ENCODE measurements at places on chromosomes 5 and 9. TPM values are rescaled to one million over a fixed set of nuclear protein-coding genes. Genes with fewer than 3 reads are reported as not detected.

DNA sequence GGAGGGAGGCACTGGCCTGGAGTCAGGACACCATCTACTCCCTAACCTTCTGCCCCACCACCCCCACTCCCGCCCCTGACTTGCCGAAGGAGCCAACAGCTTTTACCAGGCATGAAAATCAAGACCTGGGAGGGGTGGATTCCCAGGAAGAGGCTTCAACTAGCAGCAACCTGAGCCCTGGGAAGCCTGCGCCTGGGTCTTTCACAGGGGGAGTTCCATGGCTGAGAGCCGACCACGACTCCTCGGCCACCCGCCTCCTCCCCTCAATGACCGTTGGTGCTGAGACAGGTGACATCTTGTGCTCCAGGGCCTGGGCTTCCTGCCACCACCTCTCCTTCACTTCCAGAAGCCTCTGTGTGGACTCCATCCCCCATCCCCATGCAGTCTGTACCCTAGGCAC lies 37.1 kb downstream of the BARX1 start:
- DNase-seq = no peak

DNA sequence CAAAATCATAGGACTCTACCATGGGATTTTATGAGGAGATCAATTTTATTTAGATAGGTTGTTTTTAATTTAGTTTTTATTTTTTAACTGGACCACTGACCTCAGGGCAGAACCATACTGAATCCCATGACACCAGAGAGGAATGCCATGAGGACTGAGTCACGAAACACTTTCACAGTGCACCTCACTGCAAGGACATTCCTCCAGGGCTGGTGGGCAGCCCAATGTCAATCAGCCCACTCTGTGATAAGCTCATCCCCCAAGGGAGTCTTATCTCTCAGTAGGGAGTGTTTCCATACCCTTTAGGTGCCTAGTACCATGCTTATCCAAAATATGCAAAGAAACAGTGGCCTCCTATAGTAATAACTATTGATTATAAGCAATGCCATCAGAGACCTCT lies 224.5 kb upstream of the CDH6 start:
- DNase-seq = no peak

DNA sequence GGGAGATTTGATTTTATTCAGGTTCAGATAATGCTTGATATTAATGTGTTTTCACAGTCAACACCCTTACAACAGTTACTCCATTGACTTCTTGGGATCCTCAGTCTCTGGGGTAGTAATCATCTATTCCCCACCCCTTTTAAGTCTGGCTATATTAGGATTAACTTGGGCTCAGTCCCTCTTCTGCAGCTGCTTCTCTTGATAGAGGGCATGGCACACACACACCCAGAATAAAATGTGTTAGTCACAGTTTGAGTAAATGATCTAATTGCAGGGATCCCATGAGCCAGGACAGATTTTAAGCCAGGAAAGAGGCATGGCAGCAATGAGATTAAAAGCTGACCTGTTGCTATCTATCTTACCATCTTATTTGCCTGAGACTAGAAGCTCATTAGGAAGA lies 53.7 kb upstream of the VLDLR start:
- no peak for DNase-seq

Gene CCDC183
- not detected for total RNA-seq

DNA sequence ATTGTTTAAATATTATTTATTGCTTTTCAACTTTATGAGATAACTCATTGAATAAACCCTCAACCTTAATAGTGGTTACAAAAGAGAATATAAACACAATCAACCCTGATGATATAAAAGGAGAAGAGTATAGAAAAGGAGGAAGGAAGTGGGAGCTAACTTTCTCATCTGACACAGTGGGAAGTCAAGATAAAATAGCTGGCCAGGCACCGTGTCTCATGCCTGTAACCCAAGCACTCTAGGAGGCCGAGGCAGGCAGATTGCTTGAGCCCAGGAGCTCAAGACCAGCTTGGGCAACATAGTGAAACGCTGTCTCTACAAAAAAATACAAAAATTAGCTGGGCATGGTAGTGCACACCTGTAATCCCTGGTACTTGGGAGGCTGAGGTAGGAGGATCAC lies 93.5 kb downstream of the PPP2R2B start:
- no peak for DNase-seq

Gene C1QTNF3
- 1.7 TPM for total RNA-seq

GRCh38 chr5:82425591-82425990 lies 147.4 kb upstream of the RPS23 start:
- no peak for DNase-seq

DNA sequence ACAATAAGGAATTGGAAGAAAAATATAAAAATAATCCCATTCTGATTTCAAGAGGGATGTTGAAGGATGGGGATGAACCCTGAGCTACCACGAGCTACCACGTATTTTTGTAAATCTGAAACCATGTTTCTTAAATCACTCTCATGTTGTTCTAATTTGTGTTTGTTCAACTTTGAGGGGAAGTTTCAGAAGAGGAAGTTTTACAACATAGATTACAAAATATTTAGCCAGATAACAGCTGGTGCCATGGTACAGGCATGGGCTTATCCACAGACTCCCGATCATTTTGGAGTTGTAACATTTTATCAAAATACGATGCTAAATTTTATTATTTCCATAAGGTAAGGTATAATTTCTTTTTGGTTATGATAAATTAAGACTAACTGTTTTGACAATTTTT lies 15.2 kb downstream of the CCDC125 start:
- no peak for DNase-seq

Gene GRXCR2
- not detected for total RNA-seq

GRCh38 chr9:77512876-77513275 lies 135.2 kb downstream of the GNA14 start:
- DNase-seq = no peak

Gene RASEF
- total RNA-seq = not detected

Gene NIPAL4
- 2.1 TPM for total RNA-seq

Gene CDH9
- not detected for total RNA-seq

GRCh38 chr9:128428644-128429512 lies 8.2 kb downstream of the CERCAM start:
- DNase-seq = no peak

DNA sequence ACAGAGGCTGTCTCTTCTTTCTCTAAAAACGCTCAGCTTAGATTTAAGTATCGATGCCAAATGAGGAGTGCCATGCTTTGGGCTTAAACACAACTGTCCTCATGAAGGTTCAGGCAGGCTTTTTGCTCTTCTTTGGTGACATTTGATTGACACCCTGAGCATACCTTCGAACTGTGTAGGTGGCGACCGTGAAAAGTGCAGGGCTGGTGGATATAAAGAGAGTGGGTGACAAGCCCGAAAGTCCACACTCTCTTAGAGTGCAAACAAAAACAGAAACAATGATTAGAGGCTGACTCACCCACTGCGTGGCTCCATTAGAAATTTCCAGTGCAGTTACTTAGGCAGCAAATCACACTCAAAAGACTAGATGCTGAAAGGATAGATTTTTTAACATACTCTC lies 141.7 kb downstream of the SYK start:
- no peak for DNase-seq

DNA sequence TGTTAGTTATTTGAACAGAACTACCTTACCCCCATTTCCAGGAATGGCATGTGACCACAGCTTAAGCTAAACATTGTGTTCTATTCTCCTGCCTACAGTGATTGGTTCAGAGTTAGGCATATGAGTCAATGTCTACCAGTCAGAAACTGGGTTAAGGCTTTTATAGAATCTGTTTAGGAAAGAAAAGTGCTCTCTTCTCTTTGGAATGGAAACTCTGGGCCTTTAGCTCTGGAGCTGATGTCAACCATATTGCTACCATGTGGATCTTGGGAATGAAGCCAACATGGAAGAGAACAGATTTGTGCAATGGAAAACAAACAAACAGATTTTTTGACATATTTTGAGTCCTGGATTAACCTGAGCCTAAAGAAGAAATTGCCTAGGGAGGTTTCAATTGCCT lies 488.9 kb upstream of the TNC start:
- no peak for DNase-seq

Gene DPP7
- 318 TPM for total RNA-seq

Gene ENHO
- not detected for total RNA-seq

Gene DCTN3
- total RNA-seq = 57.8 TPM
